T47D (cell line): ENCODE measurements at places on chromosomes 5 and 9.

DNA sequence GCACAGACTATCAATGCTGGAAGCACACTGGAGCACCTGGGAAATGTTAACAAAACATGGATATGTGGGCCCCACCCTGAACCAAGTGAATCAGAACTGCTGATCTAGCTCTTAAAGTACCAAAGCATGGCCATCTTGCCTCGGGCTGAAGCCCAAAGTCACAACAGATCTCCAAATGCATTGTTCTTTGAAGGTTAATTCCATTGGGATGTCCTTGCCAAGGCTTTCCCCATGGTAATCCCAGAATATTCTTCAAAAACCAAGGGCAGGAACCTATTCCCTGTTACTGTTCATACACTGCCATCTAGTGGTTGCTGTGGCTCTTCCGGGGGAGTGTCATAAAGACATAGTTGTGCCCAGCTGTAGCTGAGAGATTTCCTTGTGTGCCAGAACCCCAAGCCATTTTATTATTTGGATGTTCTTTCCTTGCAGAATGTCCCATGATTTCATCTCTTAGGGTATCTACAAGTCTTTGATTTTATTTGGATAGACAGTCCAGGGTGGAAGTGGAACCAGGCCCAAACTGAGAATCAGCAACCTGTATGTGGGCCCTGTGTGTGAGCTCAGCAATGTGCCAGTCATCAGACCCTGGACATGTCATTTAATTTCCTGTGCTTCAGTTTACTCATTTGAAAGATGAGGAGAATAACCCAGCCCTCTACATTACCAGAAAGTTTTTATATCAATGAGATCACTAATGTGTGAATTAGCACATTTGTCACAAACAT, 290.0 kb downstream of the ACTL7B start:
- peak; percentile 65 for DNase-seq

DNA sequence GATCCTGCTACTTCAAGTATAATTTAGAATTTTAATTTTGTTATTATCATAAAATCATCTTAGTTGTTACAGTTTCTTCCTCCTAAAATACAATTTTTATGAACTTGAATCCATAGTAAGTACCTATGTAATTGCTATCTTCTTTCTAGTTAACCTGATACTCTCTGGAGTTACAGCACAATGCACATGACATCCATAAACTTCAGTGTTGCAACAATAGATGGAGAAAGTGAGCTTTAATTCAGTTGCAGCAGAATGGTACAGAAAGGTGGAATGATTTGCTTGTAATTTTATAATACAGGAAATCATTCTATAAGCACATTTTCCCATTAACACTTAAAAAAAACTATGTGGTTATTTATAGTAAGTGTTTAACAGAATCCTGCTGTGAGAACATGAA, 372.0 kb downstream of the CDH9 start:
- DNase-seq = no peak

DNA sequence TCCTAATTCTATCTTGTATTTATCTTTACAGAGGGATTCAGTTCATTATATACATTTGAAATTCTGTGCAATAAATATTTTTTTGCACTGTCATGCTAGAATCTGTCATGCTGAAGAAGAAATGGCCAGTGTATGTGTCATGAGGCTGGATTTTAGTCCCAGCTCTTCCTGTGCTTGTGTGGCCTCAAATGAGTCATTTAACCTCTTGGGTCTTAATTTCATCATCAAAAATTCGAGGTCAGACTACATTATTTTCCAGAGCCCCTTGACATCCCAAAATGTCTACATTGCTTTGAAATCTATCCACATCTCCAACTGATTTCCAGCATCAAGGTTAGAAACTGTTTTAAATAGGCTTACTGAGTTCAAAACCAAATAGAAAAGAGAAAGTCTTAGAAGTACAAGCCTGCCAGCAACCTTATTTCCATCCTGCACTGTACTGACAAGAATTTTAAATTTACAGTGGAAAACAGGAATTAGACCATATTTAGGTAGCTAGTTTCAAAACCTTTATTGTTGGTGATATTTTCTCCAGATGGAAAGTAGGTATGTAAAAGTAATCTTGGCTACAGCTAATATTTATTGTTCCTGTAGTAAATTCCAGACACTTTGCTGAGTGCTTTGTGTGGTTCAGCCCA, 96.7 kb upstream of the MAMDC2 start:
- no peak for DNase-seq

DNA sequence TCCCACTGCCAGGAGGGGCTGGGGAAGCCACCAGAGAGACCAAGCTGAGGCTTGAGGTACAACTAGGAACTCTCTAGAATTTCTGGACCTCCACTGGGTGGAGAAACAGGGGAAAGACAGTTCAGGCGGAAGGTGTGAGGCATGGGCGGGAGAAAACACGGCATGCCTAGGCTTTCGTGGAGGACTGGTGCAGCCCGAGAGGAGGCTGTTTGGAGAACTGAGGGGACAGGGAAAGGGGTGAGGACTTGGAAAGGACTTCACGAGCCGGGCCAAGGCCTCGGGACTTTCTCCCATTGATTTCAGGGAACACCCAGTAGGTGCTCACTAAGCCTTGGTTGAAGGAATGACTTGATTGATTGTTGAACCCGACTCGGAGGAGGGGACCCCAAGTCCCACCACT, 9.5 kb upstream of the ADGRD2 start:
- no peak for DNase-seq

DNA sequence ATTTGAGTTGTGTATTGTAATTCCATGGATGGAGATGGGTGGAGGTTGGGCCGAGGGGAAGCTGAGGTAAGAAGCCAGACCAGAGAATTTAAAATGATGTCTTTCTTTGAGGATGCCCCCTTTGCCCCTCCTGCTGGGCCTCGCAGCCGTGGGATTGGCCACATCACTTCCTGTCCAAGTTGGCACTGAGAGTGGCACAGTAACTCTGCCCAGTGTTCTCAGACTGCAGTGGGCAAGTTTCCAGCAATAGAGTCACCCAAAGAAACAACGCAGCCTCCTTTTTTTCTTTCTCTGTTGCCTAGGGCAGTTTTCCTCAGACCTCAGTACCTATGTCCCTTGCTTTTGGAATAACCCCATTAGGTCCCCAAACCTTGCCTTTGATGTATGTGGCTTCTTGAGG, 306.6 kb upstream of the DMRT1 start:
- DNase-seq = no peak

- no peak for DNase-seq
Measured at GRCh38 chr5:8247049-8247899, 378.3 kb downstream of the MTRR start.

DNA sequence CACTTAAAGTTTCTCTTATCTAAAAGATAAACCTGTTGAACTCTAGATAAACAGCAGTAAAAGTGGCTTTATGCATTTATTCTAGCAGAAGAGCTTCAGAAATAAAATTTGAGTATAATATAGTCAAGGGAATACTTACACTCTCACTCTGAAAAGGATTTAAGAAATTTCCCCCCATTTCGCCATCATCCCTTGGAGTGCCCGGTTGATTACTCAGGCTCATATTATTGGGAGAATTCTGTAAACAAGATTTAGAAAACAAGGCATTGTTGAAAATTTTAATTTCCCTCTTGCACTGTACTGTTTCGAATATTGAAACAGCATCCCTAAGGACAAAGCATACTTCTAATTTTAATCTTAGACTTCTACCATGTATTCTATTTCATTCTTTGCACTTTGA, 34.5 kb upstream of the ACOT12 start:
- DNase-seq = no peak

DNA sequence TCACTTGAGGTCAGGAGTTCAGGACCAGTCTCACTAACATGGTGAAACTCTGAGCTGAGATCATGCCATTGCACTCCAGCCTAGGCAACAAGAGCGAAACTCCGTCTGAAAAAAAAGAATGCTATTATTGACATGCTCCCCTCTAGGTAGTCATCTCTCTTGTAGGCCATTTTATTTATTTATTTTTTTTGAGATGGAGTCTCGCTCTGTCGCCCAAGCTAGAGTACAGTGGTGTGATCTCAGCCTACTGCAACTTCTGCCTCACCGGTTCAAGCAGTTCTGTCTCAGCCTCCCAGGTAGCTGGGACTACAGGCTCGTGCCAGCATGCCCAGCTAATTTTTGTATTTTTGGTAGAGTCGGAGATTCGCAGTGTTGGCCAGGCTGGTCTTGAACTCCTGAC, 20.6 kb upstream of the NIM1K start:
- DNase-seq = no peak

DNA sequence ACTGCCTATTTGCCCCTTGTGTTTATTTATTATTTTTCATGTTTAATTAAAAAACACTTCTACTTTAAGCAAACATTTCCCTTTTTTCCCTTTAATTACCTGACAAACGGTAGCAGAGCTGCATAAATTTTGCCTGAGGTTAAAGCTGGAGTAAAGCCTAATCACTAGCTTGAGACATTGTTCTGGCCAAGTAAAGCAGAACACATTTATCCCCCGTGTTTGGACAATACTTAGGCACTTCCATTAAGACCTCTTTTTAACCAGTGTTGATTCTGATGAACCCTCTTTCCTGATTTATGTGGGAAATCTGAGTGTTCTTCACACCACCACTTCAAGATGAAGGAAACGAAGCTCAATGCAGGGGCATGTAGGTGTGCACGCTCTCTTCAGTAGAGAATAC, 54.5 kb downstream of the BNC2 start:
- DNase-seq = no peak

DNA sequence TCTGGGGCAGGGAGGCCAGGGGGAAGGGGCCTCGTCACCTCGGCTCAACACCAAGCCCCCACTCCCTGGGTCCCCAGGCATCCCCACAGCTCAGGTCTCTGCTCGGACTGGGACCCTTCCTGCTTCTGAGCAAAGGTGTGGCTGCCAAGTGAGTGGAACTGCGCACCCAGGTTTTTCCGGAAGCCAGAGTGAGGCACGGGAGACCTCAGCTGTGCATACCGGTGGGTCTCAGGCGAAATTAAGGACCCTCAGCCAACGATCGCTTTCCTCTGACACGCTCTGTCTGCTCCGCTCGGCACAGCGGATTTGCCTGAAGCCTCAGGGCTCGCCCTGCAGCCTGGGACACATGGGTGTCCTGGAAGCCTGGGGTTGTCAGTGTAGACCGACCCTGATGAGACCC, 41.0 kb upstream of the IRX4 start:
- no peak for DNase-seq

- DNase-seq = no peak
Measured at GRCh38 chr5:114660791-114661190, 298.9 kb downstream of the KCNN2 start.

DNA sequence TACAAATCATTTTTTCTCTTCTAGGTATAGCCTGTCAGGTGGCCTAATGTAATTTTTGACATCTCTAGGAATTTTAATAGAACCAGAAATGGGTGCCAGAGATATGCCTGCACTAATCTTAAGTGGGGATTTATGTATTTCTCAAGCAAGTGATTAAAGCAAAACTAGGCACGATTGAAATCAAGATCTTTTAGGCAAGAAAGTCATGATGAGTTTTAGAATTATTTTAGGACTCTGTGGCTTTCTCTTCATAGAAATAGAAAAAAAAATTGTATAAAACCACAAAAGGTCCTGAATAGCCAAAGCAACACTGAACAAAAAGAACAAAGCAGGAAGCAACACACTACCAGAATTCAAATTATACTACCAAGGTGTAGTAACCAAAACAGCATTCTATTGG, 952 bp upstream of the AMACR start:
- no peak for DNase-seq

GRCh38 chr5:133297293-133297692, 245.5 kb downstream of the HSPA4 start:
- DNase-seq = no peak

DNA sequence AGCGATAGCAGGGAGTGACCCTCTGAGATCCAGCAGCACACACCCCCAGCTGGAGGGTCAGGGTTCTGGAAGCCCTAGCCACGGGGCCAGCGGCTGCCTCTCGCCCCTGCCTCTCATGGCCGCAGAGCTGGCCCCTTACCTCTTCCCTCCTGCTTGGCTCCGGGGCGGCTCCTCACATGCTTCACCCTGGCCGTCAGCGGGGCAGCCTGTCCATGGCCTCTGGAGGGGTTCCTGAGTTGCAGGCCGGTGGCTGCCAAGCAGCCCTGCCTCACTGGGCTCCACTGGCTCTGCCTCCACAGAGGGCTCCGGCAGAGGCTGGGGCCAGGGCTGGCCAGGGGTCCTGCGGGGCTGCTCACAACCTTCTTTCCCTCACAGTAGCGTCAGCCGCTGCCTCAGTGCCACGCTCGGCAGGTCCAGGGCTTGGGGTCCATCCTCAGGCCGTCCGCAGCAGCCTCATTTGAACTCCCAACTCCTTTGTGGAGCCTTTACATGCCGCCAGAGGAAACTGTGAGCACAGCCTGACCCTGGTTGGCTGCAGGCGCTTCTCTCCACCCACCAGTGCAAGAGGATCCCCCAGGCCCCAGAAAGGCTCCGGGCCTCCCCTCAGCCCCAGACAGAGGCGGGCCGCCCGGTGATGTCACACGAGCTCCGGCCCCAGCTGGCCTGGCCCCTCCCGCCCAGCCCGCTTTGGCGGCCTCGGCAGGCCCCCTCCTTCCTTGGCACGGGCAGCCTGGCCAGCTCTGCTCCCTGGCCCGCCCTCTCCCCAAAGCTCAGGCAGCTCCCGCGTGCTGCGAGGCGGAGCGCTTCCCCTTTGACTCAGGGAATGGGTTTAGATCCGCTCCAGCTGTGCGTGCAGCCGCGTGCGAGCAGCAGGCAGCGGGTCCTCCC, at the start of gene ANGPTL2:
ANGPTL2 (minus strand) TSS at position 460 of the 888 bp plus-strand sequence. CDS start 13,904 bp downstream, outside the sequence.
- no peak for DNase-seq

GRCh38 chr9:76101075-76101474, 210.6 kb downstream of the PCSK5 start:
- no peak for DNase-seq

DNA sequence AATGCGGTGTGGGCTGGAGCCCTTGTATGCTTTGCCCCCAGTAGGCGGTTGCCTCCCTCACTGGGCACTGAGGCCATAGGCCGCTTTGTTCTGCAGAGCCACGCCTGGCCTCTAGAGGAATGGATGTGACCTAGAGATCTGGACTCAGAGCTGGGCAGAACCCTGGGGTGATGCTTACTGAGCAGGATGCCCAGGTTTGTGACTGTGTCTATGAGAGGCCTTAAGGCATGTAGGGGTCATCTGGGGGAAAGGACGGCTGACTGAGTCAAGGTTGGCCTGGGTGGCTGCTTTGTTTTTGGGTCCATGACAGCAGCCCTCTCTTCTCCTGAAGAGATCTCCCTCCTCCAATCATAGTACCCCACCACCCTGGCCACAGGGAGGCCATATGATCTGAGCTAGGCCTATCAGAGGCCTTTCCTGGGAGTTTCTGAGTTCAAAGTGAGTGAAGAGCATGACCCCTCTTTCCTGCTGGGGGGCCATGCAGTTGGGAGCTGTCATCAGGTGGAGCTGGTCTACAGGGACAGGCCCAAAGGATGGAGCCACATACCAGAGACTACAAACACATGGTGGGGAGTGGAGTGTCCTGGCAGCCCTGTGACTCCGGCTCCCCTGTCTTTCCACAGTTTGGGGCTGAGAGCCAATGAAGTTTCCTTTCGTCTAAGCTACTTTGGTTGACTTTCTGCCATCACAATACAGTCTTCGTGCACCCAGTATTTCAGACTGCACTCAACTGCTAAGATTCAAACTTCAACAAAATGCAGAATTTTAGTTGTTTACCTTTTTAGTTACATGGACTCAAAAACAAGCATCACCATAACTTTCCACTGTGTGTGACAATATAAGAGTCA, 165.4 kb downstream of the AUH start:
- DNase-seq = no peak

GRCh38 chr5:179605026-179605833, 18.2 kb downstream of the HNRNPH1 start:
- DNase-seq = no peak

- DNase-seq = no peak
Measured at GRCh38 chr9:131595696-131596429, 50.5 kb downstream of the PRRT1B start.
